ENCODE measurements at places on chromosomes 1 and 21. TPM values are rescaled to one million over a fixed set of nuclear protein-coding genes. Genes with fewer than 3 reads are reported as not detected.

GRCh38 chr1:1106510-1107221 lies 9.2 kb downstream of the C1orf159 start:
- no peak for DNase-seq

GRCh38 chr1:189524501-189524900 lies 953.2 kb downstream of the BRINP3 start:
- no peak for DNase-seq

DNA sequence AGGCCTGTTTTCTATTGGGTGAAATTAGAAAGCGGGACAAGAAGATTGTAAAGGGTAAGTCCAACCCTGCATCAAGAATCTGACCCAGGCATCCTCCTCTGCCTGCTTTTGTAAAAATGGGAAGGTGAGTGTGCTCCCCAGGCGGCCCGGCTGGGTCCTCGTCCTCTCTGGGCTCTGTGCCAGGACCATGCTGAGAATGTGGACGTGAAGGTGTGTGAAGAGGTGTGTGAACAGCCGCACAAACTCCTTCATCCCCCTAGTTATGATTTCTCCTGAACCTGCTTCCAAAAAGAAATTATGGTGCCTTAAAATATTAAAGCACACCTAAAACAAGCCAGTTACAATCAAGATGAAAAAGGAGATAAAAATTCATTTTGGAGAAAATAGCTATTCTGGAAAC lies 185.7 kb downstream of the IGSF21 start:
- DNase-seq, result no peak

DNA sequence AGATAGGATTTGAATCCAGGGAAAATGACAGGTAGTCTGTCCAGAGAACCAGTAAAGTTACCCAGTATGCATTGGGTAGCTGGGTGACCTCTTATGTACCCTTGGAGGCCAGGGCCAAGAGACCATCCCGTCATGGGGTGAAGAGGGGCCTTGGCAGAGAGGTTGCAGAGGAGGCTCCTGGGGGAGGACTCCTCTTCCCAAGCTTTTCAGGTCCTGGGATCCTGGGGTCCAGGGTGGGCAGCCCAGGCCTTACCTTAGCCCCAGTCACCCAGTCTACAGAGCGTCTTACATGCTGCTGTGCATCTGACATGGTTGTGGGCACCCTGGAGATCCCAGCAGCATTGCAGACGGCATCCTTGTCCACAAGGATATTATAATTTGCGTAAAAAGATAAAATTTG lies 14.0 kb downstream of the PMF1 start:
- no peak for DNase-seq

DNA sequence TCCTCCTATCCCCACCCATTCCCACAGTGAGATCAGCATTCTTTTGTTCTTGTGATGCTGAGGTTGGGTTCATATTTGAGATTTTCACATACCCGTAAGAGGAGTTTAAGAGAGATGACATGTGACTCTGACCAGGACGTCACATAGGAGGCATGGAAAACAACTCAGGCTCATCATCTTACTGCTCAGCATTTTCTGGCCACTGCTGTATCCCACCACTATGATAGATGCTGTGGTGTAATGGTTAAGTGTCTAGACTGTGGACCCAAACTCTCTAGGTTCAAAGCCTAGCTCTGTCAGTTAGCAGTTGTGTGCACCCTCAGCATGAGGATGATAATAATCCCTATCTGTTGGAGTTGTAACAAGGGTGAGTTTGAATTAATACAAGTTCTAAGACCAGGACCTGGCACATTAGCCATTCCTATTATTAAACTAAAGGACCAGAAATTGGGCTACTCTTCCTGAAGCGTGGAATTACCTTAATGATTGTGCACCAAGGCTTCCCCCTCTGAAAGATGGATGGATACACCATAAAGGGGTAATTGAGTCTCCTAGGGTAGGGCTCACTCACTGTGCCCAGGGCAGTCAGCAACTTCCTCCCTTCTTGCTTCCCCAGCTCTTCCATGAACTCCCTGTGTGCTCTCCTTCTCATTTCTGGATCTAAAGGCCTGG lies 40.9 kb downstream of the LGR6 start:
- DNase-seq, result no peak

DNA sequence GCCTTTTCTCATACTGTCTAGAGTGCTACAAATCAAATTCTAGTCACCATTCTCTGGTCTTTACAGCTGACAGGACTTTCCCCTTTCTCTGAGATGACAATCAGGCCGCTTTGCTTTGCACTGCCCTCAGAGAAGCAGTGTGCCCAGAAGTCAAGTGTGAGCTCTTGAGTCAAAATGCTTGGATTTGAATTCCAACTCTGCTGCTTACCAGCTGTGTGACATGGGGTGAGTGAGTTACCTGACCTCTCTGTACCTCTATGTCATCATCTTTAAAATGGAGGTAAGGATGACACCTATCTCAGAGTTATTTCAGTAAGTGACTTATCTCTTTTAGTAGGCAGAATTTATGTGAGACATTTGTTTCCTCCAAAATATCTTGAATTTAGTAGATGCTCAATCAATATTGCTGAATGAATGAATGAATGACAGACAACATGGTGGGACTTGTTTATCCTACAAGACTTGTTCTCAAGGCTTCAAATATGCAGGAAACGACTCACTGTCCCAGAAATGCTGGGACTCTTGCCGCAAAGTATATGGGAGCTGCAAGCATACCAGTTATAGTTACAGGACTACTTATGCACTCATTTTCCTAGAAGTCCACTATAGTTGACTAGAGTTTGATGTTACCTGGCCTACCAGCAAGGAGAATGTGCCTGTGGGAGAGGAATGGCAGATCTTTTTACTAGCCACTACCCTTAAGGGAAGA lies 38.1 kb upstream of the A3GALT2 start:
- DNase-seq, result no peak

- DNase-seq, result no peak
Observed at GRCh38 chr1:176733661-176734060, 270.7 kb downstream of the PAPPA2 start.

- no peak for DNase-seq
Observed at GRCh38 chr1:18662286-18662639, 31.6 kb downstream of the PAX7 start.

- DNase-seq, result no peak
Observed at GRCh38 chr1:165549973-165550372, 6.2 kb downstream of the LRRC52 start.

Gene SH3BP5L
- 1.2 TPM for polyA plus RNA-seq

Gene MRAP
- not detected for polyA plus RNA-seq

Gene CLSTN1
- 6.5 TPM for polyA plus RNA-seq

Gene CZIB
- 61.0 TPM for polyA plus RNA-seq

Data from GM12878 (cell line).